Epithelial cell of alveolus of lung (primary cell): ENCODE measurements at places on chromosomes 12 and 14. TPM values are rescaled to one million over a fixed set of nuclear protein-coding genes. Genes with fewer than 3 reads are reported as not detected.

PRB3 gene
- total RNA-seq: not detected in 2 replicates

DEPDC4 gene
- total RNA-seq: 1.2 and 6.9 TPM in 2 replicates

TSHR gene
- total RNA-seq: not detected in 2 replicates

NAA30 gene
- 9.6 and 11.6 TPM in 2 replicates for total RNA-seq

LPCAT3 gene
- 26.5 and 28.0 TPM in 2 replicates for total RNA-seq

TSPAN9 gene
- 27.4 and 57.2 TPM in 2 replicates for total RNA-seq

ANO2 gene
- under 0.01 TPM in 1 of 2 replicates, not detected in the other for total RNA-seq
